ENCODE measurements at places on chromosomes 7 and 10. TPM values are rescaled to one million over a fixed set of nuclear protein-coding genes. Genes with fewer than 3 reads are reported as not detected.

GIMAP4 gene
- 21.3 TPM for total RNA-seq

CYP2E1 gene
- 2,431 TPM for total RNA-seq

RGR gene
- not detected for total RNA-seq

PRLHR gene
- 0.08 TPM for total RNA-seq

Measured in liver (tissue), 10 donors.